ENCODE measurements at places on chromosomes 12 and 14.

- no peak for DNase-seq
Measured at GRCh38 chr12:18296201-18296908, 35.0 kb downstream of the PIK3C2G start.

DNA sequence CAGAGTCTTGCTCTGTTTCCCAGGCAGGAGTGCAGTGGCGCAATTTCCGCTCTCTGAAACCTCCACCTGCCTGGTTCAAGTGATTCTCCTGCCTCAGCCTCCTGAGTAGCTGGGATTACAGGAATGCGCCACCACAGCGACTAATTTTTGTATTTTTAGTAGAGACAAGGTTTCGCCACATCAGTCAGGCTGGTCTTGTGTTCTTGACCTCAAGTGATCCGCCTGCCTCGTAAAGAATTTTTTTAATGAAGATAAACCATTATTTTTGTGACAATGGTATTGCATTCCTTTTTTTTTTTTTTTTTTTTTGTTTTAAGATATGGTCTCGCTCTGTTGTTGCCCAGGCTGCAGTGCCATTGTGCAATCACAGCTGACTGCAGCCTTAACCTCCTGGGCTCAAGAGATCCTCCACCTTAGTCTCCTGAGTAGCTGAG is 25.8 kb downstream of the ACVR1B start:
- no peak for DNase-seq

GRCh38 chr12:130127912-130128789 is 34.1 kb upstream of the FZD10 start:
- no peak for DNase-seq

DNA sequence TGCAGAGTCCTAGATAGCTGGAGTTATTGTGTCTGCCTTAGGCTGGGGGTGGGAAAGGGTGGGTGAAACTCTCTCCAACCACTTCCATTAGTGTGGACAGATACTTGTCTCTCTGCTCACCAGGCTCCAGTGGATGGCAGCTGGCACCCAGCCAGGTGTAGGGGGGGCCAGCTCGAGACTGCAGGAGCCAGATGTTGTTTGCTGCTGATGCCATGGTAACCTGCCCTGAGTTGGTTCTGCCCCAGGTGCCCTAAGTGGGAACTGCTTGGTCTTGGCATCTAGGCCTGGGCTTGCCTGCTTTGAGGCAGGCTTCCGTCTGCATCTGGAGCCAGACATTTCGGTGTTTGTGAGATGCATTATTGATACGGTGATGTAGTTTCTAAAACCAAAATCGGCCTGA is 82.2 kb downstream of the ADCK1 start:
- DNase-seq: peak; percentile 48

DNA sequence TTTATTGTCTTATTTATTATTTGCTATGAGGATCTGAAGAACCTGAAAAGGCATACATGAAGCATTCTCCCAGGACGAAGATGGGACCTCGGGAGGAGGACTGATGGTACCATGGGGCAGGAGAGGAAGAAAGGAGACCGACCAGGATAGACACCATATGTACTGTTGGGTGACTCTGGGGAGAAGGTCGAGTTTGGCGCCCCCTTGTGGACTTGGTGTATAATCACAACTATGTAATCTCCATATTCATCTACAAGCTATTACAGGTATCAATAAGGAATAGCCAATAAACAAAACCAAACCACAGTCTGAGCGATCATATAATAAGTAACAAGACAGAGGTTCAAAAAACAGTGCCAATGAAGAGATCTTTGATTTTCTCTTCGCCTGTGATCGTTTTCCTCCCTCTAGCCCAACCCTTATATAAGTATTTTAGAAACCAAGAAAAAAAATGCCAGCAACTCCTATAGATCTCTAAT is 139.1 kb downstream of the SPTSSA start:
- DNase-seq: peak; percentile 72

GRCh38 chr14:68534276-68534675 is 258.6 kb downstream of the ZFP36L1 start:
- DNase-seq: no peak

DNA sequence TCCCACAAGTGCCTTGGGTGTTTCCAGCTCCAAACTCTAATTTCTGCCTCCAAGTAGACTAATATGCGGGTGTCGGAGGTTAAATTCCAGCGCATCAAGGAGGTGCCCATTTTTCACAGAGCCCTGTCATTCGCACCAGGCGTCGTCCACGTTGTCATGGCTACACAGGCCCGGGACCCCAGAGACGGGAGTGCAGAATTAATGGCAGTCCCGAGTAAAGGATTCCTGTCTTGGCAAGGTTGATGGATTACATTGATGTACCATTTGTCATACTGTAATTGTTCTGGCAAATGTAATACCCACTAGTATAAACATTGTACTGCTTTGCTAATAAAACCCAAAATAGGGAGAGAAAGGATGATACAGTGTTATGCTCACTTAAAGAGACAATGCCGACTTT is 222.9 kb upstream of the MYL2 start:
- DNase-seq: peak; percentile 73

DNA sequence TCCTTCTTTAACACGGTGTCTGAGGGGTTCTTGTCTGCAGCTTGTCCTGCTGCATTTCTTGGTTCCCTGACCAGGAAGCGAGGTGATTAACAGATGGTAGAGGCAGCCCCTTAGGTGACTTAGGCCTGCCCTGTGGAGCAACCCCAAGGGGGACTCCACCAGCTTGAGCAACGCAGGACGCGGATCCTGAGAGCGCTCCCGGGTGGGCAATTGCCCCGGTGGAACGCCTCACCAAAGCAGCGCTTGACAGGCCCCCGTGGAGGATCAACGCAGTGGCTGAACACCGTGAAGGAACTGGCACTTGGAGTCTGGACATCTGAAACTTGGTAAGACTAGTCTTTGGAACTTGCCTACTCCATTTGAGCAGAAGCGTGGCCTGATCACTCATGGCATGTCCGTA is 272.9 kb upstream of the ATXN7L3B start:
- no peak for DNase-seq

- DNase-seq: no peak
Measured at GRCh38 chr12:99130808-99131553, 485.9 kb downstream of the APAF1 start.

DNA sequence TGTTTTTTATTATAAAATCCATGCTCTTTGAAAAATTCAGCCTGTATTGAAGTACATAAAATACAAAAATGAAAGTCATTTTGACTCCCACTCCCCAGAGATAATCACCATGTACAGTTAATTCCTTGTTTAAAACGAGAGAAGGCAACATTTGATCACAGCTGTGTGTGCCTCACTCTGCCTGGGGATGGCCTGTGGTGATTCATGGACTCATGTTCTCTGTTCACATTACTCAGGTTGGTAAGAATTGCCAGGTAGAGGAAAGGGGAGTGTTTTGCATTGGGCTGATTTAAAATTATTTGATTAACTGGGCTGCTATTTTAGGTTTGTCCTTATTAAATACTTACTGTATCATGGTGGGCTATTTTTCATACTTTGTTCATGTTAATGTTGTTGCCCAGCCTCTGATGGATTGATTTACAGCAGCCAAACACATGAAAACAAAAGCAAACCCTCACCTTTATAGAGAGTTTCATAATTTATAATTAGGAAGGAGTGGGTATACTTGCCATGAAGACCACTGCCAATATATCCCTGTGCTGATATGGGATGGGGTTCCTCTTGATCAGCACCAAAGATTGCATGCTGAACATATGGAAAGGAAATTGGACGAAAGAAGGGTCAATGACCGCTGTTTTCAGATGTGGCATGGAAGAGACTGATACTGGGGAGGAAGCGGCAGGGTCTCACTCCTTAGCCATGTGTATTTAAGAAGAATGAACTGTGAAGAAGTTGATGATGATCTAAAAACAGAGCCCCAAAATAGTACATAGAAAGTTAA is 3.0 kb downstream of the ZBTB1 start:
- DNase-seq: no peak

DNA sequence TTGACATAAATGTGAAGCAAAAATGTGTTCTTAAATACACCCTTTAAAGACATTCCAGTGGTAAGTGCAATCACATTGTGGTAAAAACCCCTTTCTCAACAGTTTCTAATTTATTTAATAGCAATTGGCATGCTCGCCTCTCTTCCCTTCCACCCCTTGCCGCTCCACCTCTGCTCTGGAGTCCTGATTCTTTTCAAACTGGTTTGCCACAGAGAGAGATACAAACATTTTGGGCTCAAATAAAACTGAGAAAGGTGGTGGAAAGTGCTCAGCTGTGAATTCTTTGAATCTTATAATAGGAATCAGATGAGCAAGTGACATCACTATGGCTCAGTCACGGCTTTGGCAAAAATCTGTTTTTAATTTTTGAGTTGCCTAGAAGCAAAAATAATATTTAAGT is 993.9 kb downstream of the GALC start:
- DNase-seq: no peak

DNA sequence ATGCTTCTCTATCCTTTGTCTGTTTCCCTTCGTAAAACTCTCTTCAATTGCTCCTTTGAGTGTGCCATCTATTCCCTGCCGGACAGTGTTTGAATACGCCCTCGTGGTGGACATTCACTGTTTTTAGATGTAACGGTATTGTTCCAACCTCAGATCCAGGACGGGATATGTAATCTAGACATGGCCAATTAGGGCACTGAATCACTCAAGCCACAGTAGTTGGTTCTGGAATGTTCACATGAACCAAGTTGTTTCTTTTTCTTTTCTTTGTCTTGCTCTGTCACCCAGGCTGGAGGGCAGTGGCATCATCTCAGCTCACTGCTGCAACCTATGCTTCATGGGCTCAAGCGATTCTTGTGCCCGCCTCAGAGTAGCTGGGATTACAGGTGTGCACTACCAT is 204.2 kb upstream of the PLXNC1 start:
- no peak for DNase-seq

GRCh38 chr12:63862187-63862968 is 17.9 kb downstream of the SRGAP1 start:
- peak; percentile 7 for DNase-seq

- DNase-seq: no peak
Measured at GRCh38 chr12:98229540-98229924, 285.9 kb upstream of the TMPO start.

- no peak for DNase-seq
Measured at GRCh38 chr14:75200451-75200850, 24.0 kb upstream of the TMED10 start.

- no peak for DNase-seq
Measured at GRCh38 chr14:67228325-67228984, 12.8 kb upstream of the PALS1 start.

DNA sequence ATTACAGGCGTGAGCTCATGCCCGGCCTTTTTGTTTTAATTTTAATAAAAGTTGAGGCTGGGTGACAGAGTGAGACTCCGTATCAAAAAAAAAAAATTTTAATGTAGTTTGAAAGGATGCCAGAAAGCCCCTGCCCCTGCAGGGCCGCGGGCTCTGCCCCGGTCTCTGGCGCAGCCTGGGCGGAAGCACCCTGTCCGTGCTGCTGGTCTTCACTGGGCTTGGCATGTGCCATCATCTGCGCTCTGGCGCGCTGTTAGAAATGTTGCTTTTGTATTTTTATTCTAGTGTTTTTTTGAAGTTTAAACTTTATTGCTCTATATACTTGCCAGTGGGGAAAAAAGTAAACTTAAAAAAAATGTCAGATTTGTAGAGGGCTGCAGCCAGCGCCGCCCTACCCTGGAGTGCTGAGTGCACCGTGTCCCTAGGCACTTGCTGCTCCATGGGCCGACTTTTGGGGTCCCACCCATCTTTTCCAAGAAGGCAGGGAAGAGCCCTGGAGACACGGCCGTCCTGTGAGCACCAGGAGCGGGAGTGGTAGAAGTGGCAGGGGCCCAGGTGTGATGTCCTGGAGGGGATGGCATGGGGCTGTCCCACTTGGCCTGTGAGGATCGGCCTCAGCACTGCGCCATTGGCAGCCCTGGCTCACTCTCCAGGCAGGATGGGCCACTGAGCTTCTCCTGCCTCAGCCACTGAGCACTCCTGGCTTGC is 4.0 kb downstream of the MTA1 start:
- no peak for DNase-seq

- no peak for DNase-seq
Measured at GRCh38 chr14:100088226-100088625, 23.0 kb downstream of the EVL start.

GRCh38 chr12:19496219-19496878 is 57.1 kb downstream of the AEBP2 start:
- peak; percentile 20 for DNase-seq

- peak; percentile 32 for DNase-seq
Measured at GRCh38 chr12:54419088-54419887, at the start of gene ITGA5. TSS of gene ITGA5 (minus strand) at chr12:54419266. CDS start at chr12:54419198, 68 bp downstream.

DNA sequence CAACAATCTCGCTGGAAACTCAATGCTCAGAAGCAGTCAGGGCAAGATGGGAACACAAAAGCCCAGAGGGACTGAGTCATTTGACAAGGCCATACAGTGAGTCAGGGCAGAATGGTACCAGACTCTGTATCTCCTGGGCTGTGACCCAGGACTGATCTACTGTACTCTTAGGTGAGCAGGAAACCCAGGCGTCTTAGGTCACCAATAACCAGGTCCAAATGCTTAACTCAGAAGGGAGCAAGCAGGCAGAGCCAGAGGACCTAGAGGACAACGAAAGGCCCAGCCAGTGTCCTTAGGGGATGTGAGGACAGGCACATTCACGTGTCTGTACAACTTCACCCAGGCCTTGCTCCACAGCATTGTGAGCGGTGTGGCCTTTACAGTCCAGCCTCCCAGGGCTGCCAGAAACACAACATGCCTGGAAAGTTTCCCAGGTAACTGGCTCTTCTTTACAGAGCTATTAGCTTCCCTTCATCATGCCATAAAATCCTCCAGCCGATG is 69.9 kb downstream of the ARL6IP4 start:
- DNase-seq: no peak

GRCh38 chr14:54621686-54622085 is 54.8 kb downstream of the SAMD4A start:
- DNase-seq: no peak

- no peak for DNase-seq
Measured at GRCh38 chr12:73656375-73656774, 881.3 kb upstream of the ATXN7L3B start.

- DNase-seq: peak; percentile 88
Measured at GRCh38 chr12:124655698-124656516, 88.5 kb upstream of the NCOR2 start.

DNA sequence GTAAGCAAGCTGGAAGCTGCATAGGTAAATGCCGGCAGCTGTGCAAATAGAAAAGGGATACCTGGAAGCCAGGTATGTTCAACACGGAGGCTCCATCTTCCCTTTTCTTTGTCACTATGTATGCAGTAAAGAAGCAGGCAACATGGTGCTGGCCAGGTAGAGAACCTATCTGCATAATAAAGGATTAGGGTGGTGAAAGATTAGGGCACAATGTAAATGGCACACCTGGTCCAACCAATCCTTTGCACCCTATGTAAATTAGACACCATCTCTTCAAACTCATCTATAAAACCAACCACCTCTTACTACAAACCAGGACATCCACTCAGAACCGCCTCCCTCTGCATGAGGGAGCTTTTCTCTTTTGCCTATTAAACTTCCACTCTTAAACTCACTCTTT is 32.3 kb downstream of the RPS29 start:
- DNase-seq: no peak

GRCh38 chr14:36580856-36581831 is 1.3 kb downstream of the NKX2-8 start:
- peak; percentile 67 for DNase-seq

GRCh38 chr12:12378616-12379015 is 21.7 kb downstream of the BORCS5 start:
- no peak for DNase-seq
